Smooth muscle cell of the pulmonary artery (primary cell): ENCODE measurements at places on chromosomes 12 and 14. TPM values are rescaled to one million over a fixed set of nuclear protein-coding genes. Genes with fewer than 3 reads are reported as not detected.

PTGDR gene
- total RNA-seq: 0.30 and 2.6 TPM in 2 replicates

A2M gene
- 4.2 and 19.2 TPM in 2 replicates for total RNA-seq

C14orf180 gene
- not detected in 2 replicates for total RNA-seq

CALCOCO1 gene
- total RNA-seq: 96.7 and 125 TPM in 2 replicates

DLGAP5 gene
- 2.8 and 10.2 TPM in 2 replicates for total RNA-seq

GPRC5D gene
- 0.13 TPM in 1 of 2 replicates, not detected in the other for total RNA-seq

OR10P1 gene
- not detected in 2 replicates for total RNA-seq

SOS2 gene
- total RNA-seq: 20.1 and 21.8 TPM in 2 replicates

ALX1 gene
- not detected in 2 replicates for total RNA-seq

TAS2R13 gene
- 1.8 and 2.4 TPM in 2 replicates for total RNA-seq

KRT73 gene
- not detected in 2 replicates for total RNA-seq

CLEC4C gene
- total RNA-seq: not detected in 2 replicates

ZFHX2 gene
- 0.52 and 0.83 TPM in 2 replicates for total RNA-seq

CLEC4D gene
- total RNA-seq: not detected in 2 replicates

ARMH4 gene
- 9.1 and 9.6 TPM in 2 replicates for total RNA-seq

ASPG gene
- 0.07 TPM in 1 of 2 replicates, not detected in the other for total RNA-seq

WNT5B gene
- total RNA-seq: 50.8 and 69.2 TPM in 2 replicates

KRT74 gene
- total RNA-seq: not detected in 2 replicates

RPS6KL1 gene
- total RNA-seq: 0.13 and 0.43 TPM in 2 replicates

RDH16 gene
- 0.13 and 0.17 TPM in 2 replicates for total RNA-seq

ERP29 gene
- 69.4 and 72.8 TPM in 2 replicates for total RNA-seq

TSPAN8 gene
- total RNA-seq: 9.8 and 108 TPM in 2 replicates

BIN2 gene
- total RNA-seq: not detected in 2 replicates

SERPINA5 gene
- 0.03 and 0.33 TPM in 2 replicates for total RNA-seq

BICDL1 gene
- total RNA-seq: not detected in 2 replicates

LGR5 gene
- 0.03 and 2.2 TPM in 2 replicates for total RNA-seq

SOCS2 gene
- total RNA-seq: 18.1 and 46.5 TPM in 2 replicates

XRCC3 gene
- total RNA-seq: 6.1 and 7.2 TPM in 2 replicates

UBE2N gene
- 100 and 107 TPM in 2 replicates for total RNA-seq

NCOR2 gene
- 59.4 and 122 TPM in 2 replicates for total RNA-seq

TM7SF3 gene
- total RNA-seq: 135 and 143 TPM in 2 replicates

IQSEC3 gene
- total RNA-seq: 0.07 and 0.17 TPM in 2 replicates

SERPINA9 gene
- total RNA-seq: not detected in 2 replicates

MAP1LC3B2 gene
- total RNA-seq: 0.52 and 0.89 TPM in 2 replicates

PLEKHD1 gene
- under 0.01 and 0.07 TPM in 2 replicates for total RNA-seq

STX2 gene
- 34.9 and 38.5 TPM in 2 replicates for total RNA-seq
